ENCODE measurements at places on chromosomes 7 and 10.

GRCh38 chr10:12201543-12201942 lies 5.6 kb downstream of the CDC123 start:
- no peak for DNase-seq

- peak; percentile 54 for DNase-seq
These were observed 18.4 kb downstream of the ARL4A start for GRCh38 chr7:12705878-12706277.

GRCh38 chr7:120992965-120993494 lies 4.5 kb downstream of the CPED1 start:
- no peak for DNase-seq

GRCh38 chr10:117166418-117167345 lies 28.6 kb upstream of the VAX1 start:
- no peak for DNase-seq

GRCh38 chr10:114349522-114350215 lies 54.6 kb downstream of the AFAP1L2 start:
- no peak for DNase-seq

DNA sequence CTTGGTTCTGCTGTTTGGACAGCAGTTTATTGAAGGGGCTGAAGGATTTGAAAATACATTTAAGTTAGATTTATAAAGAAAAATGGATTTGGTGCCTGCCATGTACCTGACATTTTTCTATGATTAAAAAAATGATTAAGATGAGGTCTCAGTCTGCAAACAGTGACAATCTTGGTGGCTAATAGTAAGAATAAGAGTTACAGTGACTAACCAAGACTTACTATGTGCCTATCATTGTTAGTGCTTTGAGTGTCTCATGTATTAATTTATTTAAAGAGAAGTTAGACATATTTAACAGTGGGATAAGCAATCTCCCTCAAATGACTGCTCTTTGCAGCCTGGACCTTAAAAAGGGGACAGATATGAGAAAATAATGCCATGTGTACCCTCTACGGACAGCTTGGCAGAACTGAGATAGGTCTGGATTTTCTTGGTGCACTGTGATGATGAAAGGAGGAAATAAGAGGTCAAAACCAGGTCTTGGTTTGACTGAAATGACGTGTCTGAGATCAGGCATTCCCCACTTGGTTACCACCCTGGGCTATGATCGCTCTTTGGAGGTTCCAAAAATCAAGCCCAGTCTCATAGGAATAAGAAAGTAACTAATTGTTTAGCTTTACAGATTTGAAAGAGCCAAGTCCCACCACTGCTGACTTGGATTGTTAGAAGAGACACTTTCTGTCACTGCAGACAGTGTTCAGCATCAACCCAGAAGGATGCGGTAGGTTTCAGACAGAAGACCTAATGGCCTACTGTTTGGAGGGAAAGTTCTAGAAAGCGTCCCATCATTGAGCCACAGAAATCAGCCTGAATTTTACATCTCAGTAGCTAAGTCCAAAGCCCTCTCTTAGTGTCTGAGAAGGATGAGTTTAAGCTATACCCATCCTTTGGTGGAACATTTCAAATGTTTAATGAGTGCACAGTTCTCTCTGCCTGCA lies 2.1 kb downstream of the CASP7 start:
- DNase-seq: no peak

DNA sequence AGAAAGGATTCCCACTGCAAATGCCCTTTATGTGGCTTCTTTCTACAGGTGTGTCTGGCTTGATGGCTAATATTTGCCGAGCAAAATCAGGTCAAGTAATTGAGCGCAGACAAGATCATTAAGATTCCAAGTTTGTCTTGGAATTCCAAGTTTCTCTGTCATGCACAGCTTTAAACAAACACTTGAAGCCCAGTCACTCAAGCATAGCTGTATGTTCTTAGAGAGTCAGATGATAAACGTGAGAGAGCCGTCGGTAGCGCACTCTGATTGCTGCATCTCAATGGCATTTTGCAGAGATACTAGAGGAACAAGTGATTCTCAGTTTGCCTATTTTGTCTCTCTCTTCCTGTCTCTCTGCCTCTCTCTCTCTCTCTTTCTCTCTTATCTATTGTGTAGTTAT lies 658 bp downstream of the DMBT1 start:
- no peak for DNase-seq

- DNase-seq: peak; percentile 83
These were observed 1.4 kb downstream of the CAV1 start for GRCh38 chr7:116525913-116526861.

- DNase-seq: no peak
These were observed 85.9 kb downstream of the TRIL start for GRCh38 chr7:28872226-28872625.

GRCh38 chr10:116287906-116288501 lies 15.0 kb upstream of the GFRA1 start:
- DNase-seq: peak; percentile 14

GRCh38 chr10:72066318-72067284 lies 21.8 kb downstream of the SPOCK2 start:
- DNase-seq: no peak

GRCh38 chr10:46266306-46266985 lies 20.4 kb upstream of the ANTXRL start:
- DNase-seq: no peak

- no peak for DNase-seq
These were observed 6.9 kb downstream of the PDGFA start for GRCh38 chr7:512541-513311.

GRCh38 chr10:58578366-58578765 lies 65.7 kb downstream of the BICC1 start:
- no peak for DNase-seq

DNA sequence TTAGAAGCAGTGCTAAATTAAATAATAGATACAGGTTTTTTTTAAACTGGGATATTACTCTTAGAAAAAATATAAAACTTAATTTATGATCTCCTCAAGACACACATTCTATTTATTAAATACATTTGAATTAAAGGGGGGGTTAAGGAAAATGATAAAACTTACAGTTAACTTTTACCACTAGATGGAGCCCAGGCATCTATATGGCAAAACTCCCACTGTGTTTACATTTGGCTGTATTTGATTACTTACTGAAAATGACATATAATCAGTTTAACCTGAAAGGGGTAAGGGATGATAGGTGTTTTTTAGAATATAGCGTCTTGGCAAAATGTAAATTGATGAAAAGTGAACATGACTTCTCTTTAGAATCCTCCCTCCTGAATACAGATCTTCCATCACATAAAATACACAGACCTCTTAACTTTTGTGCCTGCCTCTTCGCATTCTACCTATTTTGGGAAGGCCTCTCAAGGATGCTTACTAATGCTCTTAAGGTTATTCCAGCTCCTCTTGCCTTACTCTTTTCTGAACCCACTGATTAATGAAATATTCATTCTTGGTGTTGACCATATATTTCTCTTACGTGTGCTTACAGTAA lies 235.7 kb downstream of the AGMO start:
- peak; percentile 5 for DNase-seq

DNA sequence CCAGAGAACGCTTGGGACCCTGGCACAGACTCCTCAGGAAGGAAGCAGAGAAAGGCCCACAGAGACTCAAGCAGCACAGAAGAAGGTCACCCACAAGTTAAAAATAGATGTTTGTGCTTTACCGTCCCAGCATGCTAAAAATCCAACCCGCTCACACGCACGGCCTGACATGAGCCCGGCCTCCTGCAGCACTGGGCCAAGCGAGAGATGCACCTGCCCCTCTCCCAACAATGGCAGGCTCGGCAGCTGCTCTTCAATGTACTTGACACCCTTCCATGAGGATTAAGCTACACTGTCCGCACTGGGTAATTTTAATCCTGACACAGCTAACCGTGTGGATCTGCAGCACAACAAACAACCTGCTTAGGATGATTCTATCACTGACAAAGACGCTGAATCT lies 9.3 kb downstream of the DIP2C start:
- no peak for DNase-seq

GRCh38 chr10:30352377-30352776 lies 3.3 kb upstream of the MTPAP start:
- DNase-seq: no peak

DNA sequence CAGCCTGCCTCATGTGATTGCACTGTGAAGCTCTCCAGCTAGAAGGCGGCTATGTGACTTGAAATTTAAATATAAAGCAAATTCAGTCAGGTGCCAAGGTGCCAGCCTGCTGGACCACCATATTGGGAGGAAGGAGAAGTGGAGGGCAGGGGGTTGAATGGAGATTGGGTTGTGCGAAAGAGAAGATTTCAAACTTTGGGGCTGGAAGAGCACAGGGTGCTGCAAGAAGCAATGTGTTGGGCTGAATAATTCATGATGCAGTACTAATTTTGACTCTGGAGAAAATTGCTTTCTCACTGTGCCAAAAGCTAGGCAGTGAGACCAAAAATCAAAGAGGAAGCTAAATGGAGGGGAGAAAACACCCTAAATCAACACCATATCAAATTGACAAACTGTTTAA lies 335.3 kb downstream of the NRG3 start:
- DNase-seq: no peak

DNA sequence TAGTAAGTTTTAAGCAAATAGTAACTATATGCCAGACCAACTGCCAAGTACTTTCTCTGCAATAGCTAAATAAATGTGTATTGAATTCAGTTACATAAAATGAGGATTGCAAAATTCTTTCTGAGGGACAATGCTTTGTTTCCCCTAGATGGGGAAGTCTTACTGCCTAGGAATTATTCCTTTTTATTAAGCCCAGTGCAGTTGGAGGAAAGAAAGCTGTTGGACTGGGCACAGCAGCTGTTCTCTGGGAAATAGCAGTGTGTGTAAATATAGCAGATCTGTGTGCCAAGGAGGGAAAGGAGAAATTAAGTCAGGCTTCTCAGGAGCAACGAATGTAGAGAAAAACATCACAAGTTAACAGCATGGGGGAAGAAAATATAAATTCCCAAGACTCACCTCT lies 77.1 kb downstream of the SEC23IP start:
- DNase-seq: no peak

- DNase-seq: no peak
These were observed 5.8 kb upstream of the ALOX5 start for GRCh38 chr10:45368181-45368580.

DNA sequence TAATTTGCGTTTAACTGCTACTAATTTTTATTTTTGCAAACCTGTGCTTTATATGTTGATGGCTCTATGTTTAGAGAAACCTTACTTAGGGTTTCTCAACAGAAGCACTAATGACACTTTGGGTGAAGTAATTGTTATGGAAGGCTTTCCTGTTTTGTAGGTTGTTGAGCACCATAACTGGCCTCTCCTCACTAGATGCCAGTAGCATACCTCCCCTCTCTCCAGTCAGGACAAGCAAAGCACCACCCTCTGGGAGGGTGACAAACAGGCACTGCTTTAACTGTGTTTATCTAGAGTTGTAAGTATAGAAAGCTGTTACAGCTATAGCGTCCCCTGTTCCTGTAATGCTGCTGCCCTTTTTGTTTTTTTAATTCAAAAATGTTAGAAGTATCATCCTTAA lies 60.9 kb downstream of the WAC start:
- DNase-seq: no peak

DNA sequence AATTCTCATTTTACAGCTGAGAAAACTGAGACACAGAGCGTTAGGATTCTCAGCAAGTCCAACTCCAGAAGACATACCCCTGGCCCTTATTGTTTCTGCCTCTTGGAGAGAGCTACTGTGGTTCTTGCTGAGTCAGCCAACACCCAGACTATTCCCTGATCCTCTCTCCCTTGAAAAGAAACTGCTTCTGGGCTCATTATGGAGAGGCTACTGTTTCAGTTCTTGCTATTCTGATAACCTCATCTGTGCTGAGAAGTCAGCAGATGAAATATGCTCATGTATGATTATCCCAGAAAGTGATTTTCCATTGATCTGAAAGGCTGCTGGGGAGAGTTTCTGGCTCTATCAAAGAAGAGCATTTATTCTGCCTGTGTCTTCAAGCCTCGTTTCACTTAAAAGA lies 455.6 kb upstream of the COBL start:
- no peak for DNase-seq

Measured in A549 (cell line).